Glutamatergic neuron (in vitro differentiated cells): ENCODE measurements at places on chromosomes 12 and 14.

DNA sequence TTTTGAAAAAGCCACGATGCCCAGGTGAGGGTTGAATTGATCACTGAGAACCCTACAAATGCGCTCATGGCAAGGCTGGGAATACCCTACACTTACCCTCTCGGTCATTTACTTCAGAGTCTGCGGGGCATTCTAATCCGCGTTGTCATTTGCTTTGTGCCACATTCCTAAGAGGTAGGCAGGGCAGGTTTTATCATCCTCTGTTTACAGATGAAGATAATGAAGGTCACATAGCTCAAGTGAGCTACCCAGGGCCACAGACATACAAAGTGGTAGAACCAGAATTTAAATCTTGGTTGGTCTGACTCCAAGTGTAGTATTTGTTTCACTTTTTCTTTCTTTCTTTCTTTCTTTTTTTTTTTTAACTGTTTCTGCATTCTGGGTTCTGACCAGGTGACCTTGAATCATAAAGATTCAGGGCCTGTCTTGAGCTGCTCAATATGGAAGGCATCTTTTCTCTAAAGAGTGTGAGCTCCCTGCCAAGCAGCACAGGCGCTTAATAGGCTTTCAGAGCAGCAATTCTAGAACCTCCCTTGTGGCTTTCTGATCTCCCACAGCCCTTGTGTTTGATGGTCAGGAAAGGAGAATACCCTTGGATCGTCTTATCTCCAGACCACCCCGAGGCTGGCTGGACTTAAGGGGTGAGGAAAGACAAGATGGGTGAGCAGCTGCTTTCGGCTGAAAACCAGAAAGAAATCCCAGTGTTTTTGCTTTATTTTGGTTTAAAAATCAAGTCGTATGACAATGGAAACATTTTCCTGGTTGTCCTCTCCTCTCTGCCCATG, 662 bp upstream of the BATF start:
- DNase-seq, result no peak

DNA sequence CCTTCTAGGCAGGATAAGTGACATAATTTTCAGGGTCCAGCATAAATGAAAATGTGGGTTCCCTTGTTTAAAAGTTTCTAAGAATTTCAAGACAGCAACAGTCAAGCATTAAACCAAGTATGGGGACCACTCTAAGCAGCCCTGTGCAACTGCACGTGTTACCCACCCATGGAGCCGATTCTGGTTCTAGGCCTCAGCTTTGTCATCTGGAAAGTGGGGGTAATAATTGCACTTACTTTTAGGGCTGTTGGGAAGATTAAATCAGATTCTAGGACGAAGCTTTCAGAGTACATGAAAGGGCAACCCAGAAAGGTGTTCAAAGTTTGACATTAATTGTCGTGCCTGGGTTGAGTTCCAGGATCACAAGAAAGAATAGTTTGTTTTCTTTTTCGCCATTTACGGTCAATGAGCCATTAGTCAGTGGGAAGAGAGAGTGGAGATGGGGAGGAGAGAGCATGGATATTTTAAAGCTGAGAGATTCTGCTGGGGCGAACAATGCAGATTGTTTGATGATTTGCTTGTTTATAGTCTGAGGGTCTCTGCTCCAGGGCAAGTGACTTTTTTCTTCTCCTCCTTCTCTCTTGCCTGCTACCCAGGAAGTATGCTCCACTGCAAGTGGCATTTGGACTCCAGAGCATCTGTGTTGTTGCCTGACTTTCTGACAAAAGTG, 10.7 kb upstream of the PPFIBP1 start:
- DNase-seq, result no peak

GRCh38 chr14:27187136-27187535, 589.3 kb upstream of the NOVA1 start:
- DNase-seq, result no peak

DNA sequence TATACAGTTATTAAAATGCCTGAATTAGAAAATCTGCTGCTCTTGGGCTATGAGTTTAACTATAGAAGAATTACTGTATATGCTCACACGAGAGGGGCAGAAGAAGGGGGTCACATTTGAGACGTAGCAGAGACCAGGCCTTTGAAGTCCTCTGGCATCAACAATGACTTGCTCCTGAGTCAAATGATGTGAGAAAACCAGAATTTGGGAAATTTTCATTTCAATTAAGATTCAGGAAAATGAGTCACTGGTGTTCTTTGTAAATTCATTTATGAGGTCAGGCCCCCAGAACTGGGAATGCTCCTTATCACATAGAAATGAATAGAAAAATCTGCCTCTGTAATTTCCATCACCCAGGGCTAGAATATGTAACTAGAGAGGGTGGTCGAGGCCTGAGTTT, 92.9 kb downstream of the APAF1 start:
- no peak for DNase-seq

GRCh38 chr12:76183459-76184186, 99.1 kb upstream of the NAP1L1 start:
- DNase-seq, result no peak

DNA sequence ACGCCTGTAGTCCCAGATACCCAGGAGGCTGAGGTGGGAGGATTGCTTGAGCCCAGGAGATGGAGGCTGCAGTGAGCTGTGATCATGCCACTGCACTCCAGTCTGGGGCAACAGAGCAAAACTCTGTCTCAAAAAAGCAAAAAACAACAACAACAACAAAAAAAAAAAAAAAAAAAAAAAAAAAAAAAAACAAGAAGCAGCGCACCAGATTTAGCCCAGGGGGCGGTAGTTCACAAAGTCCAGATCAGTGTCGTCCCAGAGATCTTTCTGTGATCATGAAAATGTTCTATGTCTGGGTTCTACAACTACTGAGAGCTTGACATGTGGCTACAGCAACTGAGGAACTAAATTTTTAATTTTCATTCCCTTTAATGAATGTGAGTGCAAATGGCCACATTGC, 27.4 kb downstream of the OAS2 start:
- DNase-seq, result no peak
